ENCODE measurements at places on chromosomes 12 and 14. TPM values are rescaled to one million over a fixed set of nuclear protein-coding genes. Genes with fewer than 3 reads are reported as not detected.

DNA sequence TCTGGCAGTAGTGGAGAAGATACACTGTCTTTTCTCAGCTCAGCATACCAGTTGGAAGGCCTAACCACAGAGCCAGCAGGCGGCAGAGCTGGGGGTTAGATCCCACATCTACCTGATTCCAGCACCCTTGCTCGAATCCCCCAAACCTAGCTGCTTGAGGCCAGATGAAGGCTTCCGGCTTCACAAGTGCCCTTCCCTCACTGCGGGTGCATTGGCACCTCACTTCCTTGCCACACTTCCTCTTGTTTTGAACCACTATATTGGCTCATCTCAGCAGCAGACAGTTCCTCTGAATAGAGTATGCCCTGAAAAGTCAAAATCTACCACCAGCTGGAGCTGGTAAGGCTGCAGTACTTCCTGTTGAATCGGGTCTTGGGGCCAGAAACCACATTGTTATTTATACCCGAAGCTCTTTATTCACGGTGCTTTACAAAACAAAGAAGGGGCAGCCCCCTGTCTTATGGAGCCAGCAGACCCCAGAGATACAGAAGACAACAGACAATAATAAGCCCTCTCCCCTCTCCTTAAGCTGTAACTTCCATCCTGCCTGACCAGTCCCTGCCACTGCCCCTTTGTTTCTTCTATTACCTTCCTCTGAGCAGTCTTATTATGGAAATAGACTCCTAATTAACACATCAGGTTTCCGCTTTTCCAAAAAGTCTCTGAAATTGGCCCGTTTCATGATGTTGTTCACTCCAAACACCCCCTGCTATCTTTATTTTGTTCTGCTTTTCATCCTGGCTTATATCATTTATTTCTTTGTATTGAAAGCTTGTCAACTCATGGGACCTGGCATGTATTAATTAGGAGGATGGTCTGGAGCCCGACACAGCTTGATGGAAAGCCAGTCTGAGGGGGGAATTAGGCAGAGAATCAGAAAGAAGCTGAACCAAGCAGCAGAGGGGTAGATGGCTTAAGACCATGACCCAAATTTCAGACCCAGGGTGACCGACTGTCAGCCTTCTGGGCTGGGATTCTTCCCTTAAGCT, 233.5 kb downstream of the EFCAB11 start:
- DNase-seq: peak; percentile 76

DNA sequence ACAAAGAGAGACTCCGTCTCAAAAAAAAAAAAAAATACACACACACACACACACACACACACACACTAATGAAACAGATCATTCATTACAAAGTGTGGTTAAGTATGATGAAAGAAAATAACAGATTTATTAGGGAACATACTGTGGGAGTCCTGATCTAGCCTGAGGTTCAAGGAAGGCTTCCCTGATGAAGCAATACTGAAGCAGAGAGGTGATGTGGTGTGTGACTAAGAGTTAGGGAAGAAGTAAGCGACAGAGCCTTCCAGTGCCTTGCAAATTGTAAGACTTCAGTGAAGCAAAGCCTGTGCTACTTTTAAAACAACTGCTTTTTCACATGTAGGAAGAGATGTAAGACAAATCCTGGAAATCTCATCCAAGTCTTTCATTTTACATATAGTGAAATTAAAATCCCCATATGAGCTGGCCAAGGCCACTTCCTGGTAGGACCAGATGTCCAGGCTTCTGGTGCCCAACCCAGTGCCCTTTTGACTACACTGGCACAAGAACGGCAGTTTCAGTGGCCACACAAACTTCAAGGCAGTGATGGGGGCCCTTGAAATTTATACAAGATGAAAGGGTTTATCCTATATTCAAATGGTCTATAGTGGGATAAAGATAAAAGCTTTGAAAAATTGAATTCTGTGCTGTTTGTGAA, 86.2 kb downstream of the STON2 start:
- DNase-seq: no peak

The ESRRB gene
- 4.5 TPM for polyA plus RNA-seq

DNA sequence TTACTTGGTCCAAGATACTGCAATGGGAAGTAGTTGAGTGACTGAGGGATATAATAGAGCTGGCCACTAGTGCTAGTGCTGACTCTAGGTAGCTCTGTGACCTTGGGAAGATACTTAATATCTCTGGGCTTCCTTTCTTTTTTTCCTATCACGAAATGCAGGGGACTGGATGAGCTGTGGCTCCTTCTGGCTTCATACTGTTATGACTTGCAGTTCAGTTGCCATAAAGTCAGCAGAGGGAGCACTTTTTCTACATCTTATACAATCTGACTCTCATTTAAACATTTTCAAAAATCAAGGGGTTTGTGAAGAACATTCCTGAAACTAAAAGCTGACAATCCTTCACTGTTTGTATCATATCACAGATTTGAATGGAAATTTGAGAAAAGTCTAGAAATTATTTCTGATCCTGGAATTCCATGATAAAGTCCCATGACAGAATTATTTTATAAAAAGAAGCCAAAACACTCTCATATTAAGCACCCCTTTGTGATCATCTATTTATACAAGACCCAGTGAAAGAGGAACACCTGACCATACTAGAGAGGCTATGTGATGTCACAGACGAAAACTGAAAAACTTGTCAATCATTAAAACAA, 5.3 kb downstream of the BHLHE41 start:
- no peak for DNase-seq

DNA sequence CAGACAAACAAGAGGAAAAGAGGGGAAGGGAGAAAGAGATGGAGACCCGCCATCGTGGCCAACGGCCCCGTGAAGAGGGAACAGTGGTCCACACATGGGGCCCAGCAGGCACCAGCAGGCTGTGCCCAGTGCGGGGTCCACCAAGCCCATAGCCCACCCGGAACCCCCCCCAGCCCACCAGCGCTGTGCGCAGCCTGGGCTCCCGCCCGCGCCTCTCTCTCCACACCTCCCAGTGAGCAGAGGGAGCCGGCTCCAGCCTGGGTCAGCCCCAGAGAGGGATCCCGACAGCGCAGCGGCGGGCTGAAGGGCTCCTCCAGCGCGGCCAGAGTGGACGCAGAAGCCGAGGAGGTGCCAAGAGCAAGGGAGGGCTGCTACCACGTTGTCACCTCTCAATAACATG, 105.0 kb upstream of the TMTC1 start:
- no peak for DNase-seq
